ENCODE measurements at places on chromosomes 1 and 21. TPM values are rescaled to one million over a fixed set of nuclear protein-coding genes. Genes with fewer than 3 reads are reported as not detected.

- H3K4me1 ChIP-seq: peaks cover 11% of the 10 kb centered on the region
- no peaks in the 10 kb centered on the region for H3K27me3 ChIP-seq
- H3K36me3 ChIP-seq: no peaks in the 10 kb centered on the region
- H3K27ac ChIP-seq: no peak overlapping the region
- no peak overlapping the region for H3K4me3 ChIP-seq
Measured at GRCh38 chr21:42796327-42797062, 82.8 kb downstream of the WDR4 start.

Gene SYT14
- not detected for total RNA-seq

DNA sequence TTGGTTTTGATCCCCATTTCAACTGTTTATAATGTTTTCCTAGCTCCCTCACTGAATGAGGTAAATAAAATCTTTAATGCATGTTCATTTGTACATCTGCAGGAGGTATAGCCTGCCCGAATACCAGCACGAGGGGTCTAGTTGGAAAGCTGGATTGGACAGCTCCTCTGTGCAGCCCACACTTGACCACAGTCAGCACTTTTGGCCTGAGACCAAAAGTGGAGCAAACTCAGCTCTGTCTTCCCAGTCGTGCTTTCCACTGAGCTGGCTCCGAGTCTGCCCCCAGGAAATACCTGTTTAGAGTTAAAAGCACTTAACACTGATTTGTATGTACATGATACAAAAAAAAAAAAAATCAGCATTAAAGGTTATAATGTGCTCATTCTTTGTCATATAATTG is 224.4 kb downstream of the DSCAM start:
- no peaks in the 10 kb centered on the region for H3K4me1 ChIP-seq
- DNase-seq: no peak
- H3K27me3 ChIP-seq: no peaks in the 10 kb centered on the region
- H3K4me3 ChIP-seq: no peak overlapping the region

DNA sequence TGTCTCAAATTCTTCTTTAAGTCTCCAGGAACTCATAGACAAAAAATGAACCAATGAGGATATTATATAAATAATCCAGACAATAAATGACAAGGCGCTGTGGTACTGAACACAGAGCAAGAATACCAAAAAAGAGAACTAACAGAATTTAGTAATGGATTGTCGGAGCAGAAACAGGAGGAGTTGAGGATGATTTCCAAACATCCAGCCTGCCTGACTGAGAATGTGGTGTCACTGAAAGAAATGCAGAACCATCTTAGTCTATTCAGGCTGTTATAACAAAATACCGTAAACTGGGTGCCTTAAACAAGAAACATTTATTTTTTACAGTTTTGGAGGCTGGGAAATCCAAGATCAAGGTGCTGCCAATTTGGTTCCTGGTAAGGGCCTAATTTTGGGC is 79.7 kb downstream of the RGS2 start:
- no peak overlapping the region for H3K27ac ChIP-seq
- no peaks in the 10 kb centered on the region for H3K27me3 ChIP-seq
- H3K4me1 ChIP-seq: no peaks in the 10 kb centered on the region
- no peaks in the 10 kb centered on the region for H3K36me3 ChIP-seq
- no peak for DNase-seq
- no peak overlapping the region for H3K4me3 ChIP-seq

- no peak overlapping the region for H3K27ac ChIP-seq
- no peak overlapping the region for H3K4me3 ChIP-seq
- H3K4me1 ChIP-seq: no peaks in the 10 kb centered on the region
- no peaks in the 10 kb centered on the region for H3K27me3 ChIP-seq
Measured at GRCh38 chr1:151888972-151889570, 20.2 kb downstream of the THEM4 start.

Gene PAQR6
- 2.6 TPM for total RNA-seq

Gene RGS13
- 0.23 TPM for total RNA-seq

- H3K4me1 ChIP-seq: no peaks in the 10 kb centered on the region
- DNase-seq: no peak
- H3K36me3 ChIP-seq: no peaks in the 10 kb centered on the region
- no peak within 1 kb of the TSS for H3K27ac ChIP-seq
- peaks cover 5% of the 10 kb centered on the region for H3K27me3 ChIP-seq
Measured at GRCh38 chr21:31872452-31873274, at the start of gene HUNK. Gene HUNK, plus strand, starts transcription at chr21:31873020. Its CDS starts 655 bp downstream, at chr21:31873675.

GRCh38 chr1:204572923-204573922 is 57.0 kb downstream of the MDM4 start:
- peaks cover 4% of the 10 kb centered on the region for H3K4me1 ChIP-seq
- no peak overlapping the region for H3K4me3 ChIP-seq
- H3K36me3 ChIP-seq: no peaks in the 10 kb centered on the region
- DNase-seq: no peak

DNA sequence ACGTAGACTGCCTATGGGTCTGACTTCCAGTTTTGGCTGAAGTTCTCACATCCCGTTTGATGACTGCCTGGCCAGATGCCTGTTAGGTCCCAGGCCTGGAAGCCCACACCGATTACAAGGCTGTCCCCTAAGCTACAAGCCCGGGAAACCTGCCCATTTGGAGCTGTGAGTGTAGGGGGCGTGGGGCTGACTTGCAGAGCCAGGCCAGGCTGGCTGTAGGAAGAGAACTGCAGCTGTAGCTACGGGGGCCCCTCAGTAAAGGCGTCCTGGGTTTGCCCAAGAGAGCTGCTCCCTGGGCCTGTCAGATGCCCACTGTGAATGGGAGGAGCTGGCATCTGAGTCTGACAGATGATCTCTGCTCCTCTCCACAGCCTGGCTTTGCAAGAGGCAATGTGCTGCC is 199.7 kb downstream of the CAMTA1 start:
- H3K36me3 ChIP-seq: no peaks in the 10 kb centered on the region
- no peak overlapping the region for H3K4me3 ChIP-seq
- DNase-seq: no peak
- no peaks in the 10 kb centered on the region for H3K27me3 ChIP-seq
- H3K27ac ChIP-seq: no peak overlapping the region
- H3K4me1 ChIP-seq: no peaks in the 10 kb centered on the region

GRCh38 chr1:6419397-6419803 is 319 bp downstream of the HES2 start:
- H3K27me3 ChIP-seq: peaks cover 19% of the 10 kb centered on the region
- no peak overlapping the region for H3K27ac ChIP-seq
- peak overlapping the region; percentile 27 for H3K4me3 ChIP-seq
- no peak for DNase-seq
- H3K4me1 ChIP-seq: peaks cover 14% of the 10 kb centered on the region
- no peaks in the 10 kb centered on the region for H3K36me3 ChIP-seq

DNA sequence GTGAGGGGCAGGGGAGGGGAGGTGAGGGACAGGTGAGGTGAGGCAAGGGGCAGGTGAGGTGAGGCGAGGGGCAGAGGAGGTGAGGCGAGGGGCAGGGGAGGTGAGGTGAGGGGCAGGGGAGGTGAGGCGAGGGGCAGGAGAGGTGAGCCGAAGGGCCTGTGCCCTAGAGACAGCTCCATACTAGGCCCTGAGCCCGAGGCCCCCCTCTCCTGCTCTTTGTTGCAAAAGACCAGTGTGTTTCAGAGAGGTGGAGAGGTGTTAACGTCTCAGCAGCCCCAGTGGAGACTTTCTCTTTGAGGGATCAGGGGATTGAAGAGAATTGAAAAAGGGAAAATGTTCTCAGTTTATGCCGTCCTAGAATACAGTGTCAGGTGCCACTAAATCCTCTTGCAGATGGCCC is 44.2 kb downstream of the EPHB2 start:
- H3K36me3 ChIP-seq: no peaks in the 10 kb centered on the region
- H3K4me1 ChIP-seq: peaks cover 29% of the 10 kb centered on the region
- DNase-seq: no peak
- H3K27ac ChIP-seq: no peak overlapping the region

Gene L1TD1
- 0.31 TPM for total RNA-seq

DNA sequence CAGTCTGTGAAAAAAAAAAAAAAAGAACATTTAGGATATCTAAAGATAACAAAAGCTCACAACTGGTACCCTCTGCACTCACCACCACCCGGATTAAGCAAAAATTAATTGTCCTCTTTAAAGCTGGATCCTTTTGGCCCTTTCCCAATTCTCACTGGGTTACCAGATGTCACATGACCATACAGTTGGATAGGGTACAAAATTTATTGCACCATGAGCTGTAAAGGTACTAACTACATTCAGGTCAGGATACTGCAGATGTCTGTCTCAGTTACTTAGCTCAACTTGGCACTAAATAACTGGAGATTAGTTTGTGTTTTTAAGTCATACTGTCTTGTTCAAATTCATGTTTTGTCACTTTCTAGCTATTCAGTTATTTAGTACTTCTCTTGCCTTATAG is 96.3 kb downstream of the GPATCH2 start:
- no peak overlapping the region for H3K27ac ChIP-seq
- H3K27me3 ChIP-seq: no peaks in the 10 kb centered on the region
- H3K4me3 ChIP-seq: no peak overlapping the region
- H3K36me3 ChIP-seq: no peaks in the 10 kb centered on the region
- no peak for DNase-seq

DNA sequence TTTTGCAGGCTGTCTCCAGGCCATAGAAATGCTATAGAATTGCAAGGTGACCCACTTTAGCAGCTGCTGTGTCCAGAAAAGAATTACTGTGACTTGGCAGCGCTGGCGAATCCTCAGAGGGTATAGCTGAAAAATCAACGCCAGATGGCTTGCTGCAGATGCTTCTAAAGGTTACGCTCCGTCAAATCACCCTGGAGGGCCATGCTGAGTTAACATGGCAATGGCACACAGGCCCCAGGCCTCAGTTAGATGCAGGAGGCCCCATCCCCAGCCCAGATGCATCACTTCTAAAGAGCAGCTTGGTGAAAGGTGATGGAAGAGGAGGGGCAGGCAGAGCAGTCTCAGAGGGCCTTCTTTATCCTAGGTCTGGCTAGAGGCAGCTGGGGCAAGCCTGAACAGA is 18.0 kb downstream of the KIAA1614 start:
- no peak overlapping the region for H3K27ac ChIP-seq
- DNase-seq: no peak

Gene PEX14
- 21.9 TPM for total RNA-seq

DNA sequence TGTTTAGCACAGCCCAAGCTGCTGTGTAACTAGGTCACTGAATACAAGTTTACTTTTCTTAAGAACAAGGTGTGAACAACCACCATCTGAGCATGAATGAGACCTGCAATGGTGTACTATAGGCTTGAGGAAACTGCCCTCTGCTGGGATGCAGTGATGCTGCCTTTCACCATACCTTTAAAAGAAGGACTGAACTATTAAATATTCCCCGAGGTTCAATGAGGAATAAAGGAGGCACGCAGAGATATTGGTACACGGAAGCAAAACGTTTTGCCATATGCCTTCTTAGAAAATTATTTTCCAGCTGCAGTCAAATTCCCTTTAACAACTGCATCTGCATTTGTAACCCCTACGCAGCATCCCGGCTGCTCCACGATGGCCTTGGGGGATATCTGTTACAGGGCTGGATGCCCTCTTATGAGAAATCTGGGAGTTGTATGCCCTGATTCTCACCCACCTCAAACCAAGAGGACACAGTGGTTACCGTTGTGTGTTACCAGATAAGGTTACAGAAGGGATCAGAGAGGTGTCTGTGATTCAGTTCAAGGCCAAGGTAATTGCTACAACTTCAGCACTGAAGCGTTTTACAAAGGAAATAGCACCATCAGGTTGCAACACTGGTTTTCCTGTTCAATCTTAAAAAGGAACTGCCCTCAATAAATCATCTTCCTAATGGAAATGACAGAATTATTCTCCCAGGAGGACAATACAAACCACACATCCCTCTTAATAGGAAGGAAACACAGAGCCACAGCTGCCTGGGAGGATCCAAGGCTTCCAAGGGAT is 470.5 kb downstream of the LTN1 start:
- H3K4me3 ChIP-seq: no peak overlapping the region
- no peaks in the 10 kb centered on the region for H3K27me3 ChIP-seq

DNA sequence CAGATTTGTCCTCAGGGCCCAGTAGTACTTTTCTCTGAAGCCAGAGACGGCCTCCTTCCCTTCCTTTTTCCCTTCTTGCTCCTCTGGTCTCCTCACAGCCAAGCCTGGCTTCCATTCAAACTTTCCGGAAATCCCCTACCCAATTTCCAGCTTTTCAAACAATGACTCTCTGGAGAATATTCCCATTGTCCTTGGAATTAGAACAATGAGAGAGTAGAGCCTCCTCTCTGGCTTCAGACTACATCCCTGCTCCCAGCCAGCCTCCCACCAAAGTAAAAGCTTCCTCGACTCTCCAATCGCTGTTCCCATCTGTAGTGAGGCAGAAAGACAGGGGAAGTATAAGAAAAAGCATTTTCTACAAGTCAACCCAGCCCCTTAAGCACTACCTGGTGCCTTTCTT is 77.7 kb upstream of the SOX13 start:
- no peaks in the 10 kb centered on the region for H3K27me3 ChIP-seq
- no peaks in the 10 kb centered on the region for H3K4me1 ChIP-seq
- H3K4me3 ChIP-seq: no peak overlapping the region

Gene LGR6
- not detected for total RNA-seq

- H3K36me3 ChIP-seq: no peaks in the 10 kb centered on the region
- peaks cover 21% of the 10 kb centered on the region for H3K4me1 ChIP-seq
- peak overlapping the region; percentile 72 for H3K27ac ChIP-seq
- no peak overlapping the region for H3K4me3 ChIP-seq
Measured at GRCh38 chr1:155185783-155186066, 12.1 kb downstream of the TRIM46 start.

Gene TAS1R1
- total RNA-seq: not detected

DNA sequence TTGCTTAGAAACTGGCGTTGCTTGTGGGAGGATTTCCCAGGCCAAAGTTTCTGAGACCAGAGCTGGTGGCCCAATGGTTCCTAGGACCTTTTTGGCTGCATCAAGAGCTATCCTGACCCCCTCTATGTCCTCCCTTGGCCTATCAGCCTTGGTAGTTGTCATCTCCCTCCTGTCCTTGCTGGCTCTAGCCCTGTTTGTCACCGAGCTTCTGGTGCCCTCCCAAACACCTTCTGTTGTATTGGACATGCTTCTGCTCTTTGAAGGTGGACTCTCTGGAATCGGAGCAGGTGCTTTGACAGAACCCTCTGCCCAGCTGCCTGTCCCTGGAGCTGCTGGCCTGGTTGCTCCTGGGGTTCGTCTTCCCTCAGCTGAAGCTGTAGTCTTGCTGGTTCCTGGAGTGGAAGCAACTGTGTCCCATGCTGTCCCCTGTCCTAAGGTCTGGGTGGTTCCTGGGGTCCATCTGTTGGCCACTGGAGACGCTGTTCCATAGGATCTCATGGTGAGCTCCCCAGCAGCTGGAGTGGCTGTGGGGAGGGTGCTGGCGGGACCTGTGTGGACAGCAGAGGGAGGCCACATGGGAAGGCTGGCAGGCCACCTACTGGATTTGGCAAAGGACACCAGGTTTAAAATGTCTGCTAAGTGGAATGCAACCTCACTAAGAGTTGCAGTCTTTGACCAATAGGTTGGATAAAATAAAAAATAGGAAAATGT is 9.4 kb downstream of the FCAMR start:
- H3K27ac ChIP-seq: no peak overlapping the region
- no peak overlapping the region for H3K4me3 ChIP-seq
- H3K4me1 ChIP-seq: peaks cover 3% of the 10 kb centered on the region
- H3K36me3 ChIP-seq: no peaks in the 10 kb centered on the region
- no peaks in the 10 kb centered on the region for H3K27me3 ChIP-seq

Gene ADAMTS1
- total RNA-seq: 0.21 TPM

DNA sequence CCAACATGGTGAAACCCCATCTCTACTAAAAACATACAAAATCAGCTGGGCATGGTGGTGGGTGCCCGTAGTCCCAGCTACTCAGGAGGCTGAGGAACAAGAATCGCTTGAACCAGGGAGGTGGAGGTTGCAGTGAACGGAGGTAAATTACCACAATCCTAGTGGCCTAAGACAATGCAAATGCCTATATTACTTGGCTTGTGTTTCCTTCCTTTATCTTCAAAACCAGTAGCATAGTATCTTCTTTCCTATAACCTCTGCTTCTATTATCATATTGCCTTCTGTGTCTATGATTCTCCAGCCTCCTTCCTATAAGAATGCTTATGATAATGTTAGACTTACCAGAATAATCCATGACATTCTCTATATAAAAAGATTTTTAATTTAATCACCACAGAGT is 156.2 kb upstream of the RGS18 start:
- no peak overlapping the region for H3K27ac ChIP-seq
- H3K4me1 ChIP-seq: no peaks in the 10 kb centered on the region
- H3K4me3 ChIP-seq: no peak overlapping the region

Gene CYP4X1
- not detected for total RNA-seq
